ENCODE measurements at places on chromosomes 1 and 21.

- peak; percentile 93 for DNase-seq
Measured at GRCh38 chr1:114328361-114328904, 174.8 kb upstream of the SYT6 start.

- DNase-seq = peak; percentile 73
Measured at GRCh38 chr1:234478481-234479309, at the start of gene TARBP1. TARBP1 (minus strand) TSS chr1:234479179; CDS start chr1:234479103, 76 bp downstream.

DNA sequence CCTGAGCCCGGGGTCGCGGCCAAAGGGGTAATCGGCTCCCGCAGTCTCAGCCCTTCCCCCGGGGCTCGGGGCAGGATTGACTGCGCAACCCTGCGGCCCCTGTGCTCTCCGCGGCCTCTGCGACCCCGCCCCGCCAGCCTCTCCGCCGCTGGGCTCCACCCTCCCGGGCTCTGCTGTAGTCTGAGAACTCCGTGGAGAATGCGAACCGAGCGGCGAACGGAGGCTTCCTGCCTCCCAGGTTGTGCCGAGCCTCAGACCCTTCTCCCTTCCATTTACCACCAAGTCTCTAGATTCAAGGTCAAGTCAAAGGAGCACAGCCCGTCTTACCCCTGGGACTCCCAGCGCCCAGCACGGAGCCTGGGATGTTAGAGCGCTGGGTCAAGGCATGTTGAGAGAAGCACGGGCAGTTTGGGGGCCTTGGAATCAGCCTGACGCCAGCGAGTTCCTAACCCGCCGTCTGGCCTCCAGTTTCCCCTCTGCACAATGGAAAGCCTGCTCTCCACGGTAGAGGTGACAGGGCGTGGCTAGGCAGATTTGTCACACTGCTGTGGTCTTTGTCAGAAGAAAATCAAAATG, 3.0 kb downstream of the ATP2B4 start:
- no peak for DNase-seq

DNA sequence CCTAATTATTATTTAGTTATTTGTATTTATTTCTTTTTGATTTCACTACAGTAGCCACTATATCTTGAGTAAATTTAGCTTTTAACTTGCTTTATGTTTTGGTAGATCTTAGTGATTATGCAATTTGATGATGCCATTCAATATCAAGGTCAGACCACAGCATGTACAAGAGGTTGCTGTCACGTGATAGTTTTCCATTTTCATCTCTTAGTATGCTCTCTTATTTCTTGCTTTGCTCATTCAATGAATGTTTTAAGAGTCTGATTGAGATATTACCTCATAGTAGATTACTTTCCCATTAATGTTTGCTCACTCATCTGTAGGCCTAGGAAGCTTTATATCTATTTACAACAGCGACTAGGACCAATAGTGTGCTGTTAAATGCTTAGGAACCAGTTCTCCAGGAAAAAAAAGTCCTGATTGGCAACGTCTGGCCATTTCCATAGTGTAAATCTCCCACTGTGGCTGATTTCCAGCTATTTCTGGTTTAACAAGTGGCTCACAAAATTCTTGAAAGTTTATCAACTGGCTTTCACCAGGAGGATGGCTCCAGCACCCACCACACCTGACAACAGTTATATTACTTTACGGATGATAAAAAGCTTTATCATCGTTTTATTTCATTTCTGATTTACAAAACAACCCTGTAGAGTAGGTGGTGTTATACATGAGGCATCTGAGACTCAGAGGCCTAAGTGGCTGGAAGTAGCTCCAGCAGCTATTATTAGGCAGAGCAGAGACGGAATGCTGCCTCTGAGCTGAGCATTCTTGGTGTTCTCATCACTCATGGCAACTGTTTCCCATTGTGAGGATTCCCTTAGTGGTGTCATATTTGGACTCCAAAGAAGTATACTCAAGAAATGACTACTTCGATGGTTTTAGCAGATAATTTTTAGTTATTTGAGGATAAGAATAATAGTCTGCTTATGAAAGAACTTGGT, 235.2 kb downstream of the DISC1 start:
- no peak for DNase-seq

Data from NCI-H1694 treated with DMSO at 0.1 percent for 48 hours (cell line).